ENCODE measurements at places on chromosomes 12 and 14.

- no peak for DNase-seq
These were observed 334.4 kb downstream of the KCNH5 start for GRCh38 chr14:62710811-62711210.

- no peak for DNase-seq
These were observed 21.1 kb downstream of the TMEM117 start for GRCh38 chr12:43856972-43857371.

GRCh38 chr12:24756479-24757024, 192.3 kb downstream of the BCAT1 start:
- DNase-seq: no peak

GRCh38 chr12:12432364-12432763, 75.5 kb downstream of the BORCS5 start:
- no peak for DNase-seq

GRCh38 chr12:71449373-71450070, 9.9 kb downstream of the LGR5 start:
- no peak for DNase-seq

GRCh38 chr12:64918344-64918743, 93.9 kb downstream of the TBC1D30 start:
- no peak for DNase-seq

DNA sequence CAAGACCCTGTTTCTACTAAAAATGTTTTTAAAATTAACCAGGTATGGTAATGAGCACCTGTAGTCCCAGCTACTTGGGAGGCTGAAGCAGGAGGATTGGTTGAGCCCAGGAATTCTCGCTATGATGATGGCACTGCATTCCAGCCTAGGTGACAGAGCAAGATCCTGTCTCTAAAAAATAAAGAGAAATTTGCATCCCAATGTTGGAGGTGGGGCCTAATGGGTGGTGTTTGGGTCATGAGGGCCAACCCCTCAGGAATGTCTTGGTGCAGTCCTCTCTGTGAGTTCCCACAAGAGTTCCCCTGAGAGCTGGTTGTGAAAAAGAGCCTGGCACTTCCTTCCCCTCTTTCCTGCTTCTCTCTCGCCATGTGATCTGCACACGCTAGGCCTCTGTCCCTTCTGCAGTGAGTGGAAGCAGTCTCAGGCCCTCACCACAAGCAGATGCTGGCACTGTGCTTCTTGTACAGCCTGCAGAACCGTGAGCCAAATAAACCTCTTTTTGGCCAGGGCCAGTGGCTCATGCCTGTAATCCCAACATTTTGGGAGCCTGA, 11.3 kb downstream of the ACOT6 start:
- DNase-seq: no peak

DNA sequence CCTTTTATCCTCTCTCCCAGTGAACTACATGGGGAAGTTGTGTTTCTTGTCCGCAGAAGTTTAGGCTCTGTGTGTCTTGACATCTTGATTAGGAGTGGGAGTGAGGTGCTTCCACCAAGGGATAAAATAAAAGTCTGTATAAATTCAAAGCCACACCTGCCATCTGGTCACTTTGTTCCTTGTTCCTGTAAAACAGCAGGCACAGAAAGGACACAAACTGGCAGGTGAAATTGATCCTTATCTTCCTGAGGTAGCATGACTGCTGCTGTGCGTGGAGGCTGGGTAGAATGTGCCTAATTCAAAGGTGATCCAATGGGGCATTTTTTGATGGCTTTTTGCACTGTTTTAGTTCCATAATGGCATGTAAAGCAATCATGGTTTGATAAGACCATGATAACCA, 104.3 kb upstream of the KITLG start:
- no peak for DNase-seq

- DNase-seq: no peak
These were observed 26.9 kb downstream of the MDM1 start for GRCh38 chr12:68305278-68305677.

DNA sequence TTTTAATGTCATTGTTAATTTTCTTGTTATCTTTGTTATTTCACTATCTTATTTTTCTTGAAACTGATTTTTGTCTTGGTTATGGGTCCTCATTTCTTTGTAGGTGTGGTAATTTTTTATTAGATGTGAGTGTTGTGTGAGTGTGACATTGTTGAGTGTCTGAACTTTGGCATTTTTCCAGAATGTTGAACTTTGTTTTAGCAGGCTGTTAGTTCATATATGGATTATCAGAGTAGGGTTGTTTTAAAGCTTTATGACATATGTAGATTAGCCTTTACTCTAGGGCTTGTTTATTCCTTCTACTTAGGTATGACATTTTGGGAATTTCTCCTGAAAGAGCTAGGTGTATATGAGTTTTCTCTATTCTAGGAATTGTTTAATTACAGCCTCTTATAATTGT, 103.9 kb downstream of the ARID2 start:
- no peak for DNase-seq

- DNase-seq: no peak
These were observed 1.5 kb upstream of the PNMA1 start for GRCh38 chr14:73715707-73716106.

DNA sequence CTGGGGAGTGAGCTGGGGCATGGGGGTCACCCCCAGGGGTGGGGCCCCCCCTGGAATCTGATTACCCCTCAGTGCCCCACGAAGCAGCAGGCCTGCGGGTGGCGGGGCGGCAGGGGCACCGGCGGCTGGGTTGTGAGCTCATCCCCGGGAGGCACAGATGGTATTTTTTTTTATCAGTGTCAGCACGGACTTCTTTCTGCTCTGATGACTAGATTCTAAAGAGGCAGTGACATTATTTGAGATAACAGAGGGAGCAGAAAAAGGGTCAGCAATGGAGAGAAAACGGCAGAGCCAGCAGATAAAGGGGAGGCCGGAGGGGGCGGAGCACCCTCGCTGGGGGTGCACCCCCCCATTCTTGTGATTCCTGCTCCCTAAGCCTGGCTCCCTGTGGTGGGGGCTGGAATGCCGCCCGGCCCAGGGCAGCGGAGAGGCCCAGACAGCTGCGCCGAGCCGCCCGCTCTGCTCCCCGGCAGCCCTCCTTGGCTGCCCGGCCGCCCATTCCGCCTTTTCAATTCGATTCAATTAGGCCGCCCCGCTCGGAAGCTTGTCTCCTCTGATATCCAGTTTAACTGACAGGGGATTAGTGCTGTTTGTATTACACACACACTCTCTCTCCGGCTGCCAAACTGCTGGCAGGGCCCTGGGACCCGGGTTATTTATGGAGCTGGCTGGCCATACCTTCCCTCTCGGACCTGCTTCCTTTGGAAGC, 32.9 kb downstream of the MVK start:
- peak; percentile 65 for DNase-seq

- DNase-seq: no peak
These were observed 12.3 kb upstream of the CSAD start for GRCh38 chr12:53193040-53193439.

DNA sequence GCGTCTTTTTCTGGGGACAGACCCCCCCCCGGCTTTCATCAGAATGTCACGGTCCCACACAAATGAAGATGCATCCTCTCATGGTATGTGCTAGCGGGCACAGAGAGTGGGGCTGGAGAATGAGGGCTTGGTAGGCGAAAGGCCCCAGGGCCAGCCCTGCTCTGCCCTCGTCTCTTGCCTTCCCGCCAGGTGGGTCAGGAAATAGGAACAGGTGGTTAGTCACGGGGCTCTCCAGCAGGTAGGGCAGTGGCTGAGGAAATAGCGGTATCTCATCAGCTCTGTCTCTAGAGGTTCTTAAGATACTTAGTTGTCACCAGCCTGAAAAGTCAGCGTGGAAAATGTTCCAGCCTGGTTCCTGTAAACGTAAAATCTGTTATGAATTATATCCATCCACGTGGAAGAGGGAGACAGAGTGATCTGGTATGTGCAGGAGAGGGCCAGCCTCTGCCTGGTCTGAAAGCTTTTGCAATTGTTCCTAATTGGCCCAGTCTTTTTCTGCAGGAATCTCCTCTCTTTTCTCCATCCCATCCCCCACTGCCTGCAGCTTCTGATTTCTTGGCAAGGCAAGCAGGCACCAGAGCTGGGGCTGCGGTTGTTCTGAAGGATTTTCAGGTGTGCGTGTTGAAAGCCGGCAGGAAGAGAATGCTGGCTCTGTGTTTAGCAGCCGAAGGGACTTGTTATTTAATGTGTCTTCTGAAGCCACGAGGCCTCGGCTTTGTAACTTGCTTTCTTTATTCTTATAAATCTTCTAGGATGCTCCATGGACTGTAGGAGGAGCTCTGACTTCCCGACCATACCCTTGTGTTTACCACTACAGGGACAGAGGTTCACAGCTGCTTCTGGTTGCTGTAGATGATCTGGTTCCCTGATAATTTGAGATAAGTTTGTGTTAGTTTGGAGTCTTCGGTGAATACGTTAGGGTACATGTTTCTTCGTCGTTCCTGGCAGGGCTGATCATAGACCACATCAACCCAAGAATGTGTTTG, 131.1 kb downstream of the CACNA1C start:
- DNase-seq: no peak

- no peak for DNase-seq
These were observed 84.1 kb upstream of the SLC38A2 start for GRCh38 chr12:46456356-46457334.

DNA sequence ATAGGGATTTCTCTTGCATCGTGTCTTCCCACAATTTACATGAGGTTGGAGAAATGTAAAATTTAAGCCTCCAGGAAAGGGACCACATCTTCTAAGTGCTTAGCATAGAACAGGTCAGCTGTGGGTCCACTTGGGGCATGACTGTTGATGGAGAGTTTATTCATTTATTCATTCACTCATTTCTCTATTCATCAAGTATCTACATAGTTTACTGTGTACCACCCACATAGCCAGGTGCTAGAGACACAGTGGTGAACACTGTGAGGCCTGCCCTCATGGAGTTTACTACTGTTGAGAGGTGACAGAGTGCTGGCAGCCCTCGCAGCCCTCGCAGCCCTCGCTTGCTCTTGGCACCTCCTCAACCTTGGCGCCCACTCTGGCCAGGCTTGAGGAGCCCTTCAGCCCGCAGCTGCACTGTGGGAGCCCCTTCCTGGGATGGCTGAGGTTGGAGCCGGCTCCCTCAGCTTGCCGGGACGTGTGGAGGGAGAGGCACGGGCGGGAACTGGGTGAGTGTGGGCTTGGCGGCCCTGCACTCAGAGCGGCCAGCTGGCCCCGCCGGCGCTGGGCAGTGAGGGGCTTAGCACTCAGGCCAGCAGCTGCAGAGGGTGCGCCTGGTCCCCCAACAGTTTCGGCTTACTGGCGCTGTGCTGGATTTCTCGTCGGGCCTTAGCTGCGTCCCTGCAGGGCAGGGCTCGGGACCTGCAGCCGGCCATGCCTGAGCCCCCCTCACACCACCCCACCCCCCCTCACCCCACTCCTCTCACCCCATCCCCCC, 1.7 kb upstream of the JPH4 start:
- DNase-seq: no peak

DNA sequence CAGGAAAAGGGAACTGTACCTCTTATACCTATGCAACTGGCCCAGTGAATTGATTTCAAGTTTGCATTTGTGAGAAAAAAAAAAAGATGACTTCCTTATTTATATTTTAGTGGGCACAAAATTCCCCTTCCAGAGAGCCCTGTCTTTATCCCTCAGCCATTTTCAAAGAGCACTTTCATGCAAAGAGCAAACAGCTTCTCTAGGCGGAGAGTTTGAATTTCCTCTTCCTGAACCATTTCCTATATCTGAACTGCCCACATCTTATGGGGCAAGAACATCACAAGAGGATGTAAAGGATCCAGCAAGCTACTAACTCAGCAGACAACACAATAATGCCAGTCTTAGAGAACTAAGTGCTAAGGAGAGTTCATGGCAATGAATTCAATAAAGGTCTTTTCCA, 22.3 kb upstream of the PLXNC1 start:
- no peak for DNase-seq

DNA sequence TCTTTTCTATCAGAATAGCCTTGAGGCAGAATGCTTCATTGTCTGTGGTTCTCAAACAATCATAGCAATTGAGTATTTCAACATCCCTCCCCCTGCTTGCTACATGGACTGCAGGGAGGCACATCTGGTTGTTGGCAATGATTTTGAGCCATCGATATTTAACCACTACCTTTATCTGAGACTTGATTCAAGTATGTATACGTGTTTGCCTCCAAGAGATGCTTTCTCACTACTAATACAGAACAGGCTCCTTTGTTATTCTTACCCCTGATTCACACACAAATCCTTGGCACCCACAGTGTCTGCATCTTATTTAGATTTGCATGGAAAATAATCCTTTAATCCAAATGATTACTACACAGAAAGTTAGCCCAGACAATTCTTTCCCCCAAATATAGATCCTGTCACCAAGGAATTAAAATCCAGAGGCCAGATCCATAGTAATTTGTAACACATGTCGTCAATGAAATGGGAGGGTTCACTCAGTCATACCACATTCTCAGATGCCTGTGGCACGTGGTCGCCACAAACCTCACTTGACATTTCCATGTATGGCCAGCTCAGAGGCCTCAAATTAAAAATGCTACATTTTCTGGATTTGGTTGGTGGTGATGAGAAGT, 199.3 kb downstream of the ITPR2 start:
- no peak for DNase-seq

DNA sequence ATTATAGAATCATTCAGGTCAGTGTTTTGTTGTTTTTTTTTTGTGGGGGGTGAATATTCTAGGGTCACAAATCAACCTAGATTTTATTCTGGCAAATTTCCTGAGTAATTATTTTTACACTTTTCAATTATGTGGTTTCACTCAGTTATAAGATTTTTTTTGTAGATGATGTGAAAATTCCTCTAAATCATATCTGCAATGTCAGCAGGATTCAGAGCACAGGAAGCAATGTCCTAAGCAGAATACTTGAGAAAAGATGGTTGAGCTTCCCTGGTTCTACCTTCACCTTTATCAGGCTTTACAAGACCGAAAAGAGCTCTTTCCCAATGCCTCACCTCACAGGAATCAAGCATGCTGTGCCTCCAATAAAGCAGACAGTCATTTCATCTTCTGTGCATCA, 124.3 kb downstream of the SLC41A2 start:
- DNase-seq: no peak

DNA sequence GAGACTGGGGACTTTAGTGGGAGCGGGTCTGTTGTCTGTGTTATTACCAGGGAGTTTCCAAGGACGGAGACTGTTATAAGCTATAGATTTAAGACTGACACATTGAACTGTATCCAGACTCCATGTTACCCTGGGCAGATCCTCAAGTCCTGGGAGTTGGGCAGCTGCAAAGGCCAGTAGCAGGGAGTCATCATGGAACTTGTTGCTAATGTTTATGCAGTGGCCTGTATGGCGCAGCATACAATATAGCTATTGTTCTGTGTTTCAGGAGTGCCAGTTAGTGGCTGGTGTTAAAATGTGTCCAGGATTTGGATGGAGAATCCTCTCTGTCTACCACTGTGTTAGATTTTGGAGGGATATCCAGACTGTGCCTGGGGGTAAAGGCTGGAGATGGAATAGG, 31.7 kb downstream of the SMOC1 start:
- no peak for DNase-seq

DNA sequence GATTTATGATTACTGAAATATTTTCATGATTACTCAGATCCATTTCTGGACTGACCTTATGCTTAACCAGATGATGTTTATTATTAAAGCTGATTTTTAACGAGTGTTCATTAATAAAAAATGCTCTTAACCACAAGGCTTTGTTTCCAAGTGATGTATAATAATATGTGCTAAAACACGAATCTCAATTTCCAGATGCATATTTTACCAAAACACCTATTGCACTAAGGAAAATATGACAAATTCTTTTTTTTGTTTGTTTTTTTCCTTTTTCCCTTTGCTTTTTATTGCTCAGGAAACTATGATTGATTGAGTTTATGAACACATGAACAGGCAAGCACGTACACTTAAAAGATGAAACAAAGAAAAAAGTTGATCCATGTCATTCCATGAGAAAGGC, 16.9 kb upstream of the DUSP6 start:
- no peak for DNase-seq

- DNase-seq: no peak
These were observed 34.3 kb upstream of the ATP2A2 start for GRCh38 chr12:110246636-110247339.
